A549 (cell line): ENCODE measurements at places on chromosomes 3 and 15. TPM values are rescaled to one million over a fixed set of nuclear protein-coding genes. Genes with fewer than 3 reads are reported as not detected.

COLQ gene
- 0.63 to 0.80 TPM (median 0.71 TPM) in 3 replicates for polyA plus RNA-seq

ALPK3 gene
- polyA plus RNA-seq: 0.17 to 0.26 TPM (median 0.24 TPM) in 3 replicates

- DNase-seq: no peak
These were observed 460 bp upstream of the ZMAT3 start for GRCh38 chr3:179072100-179072438.

PKM gene
- polyA plus RNA-seq: 3,389 to 3,848 TPM (median 3,810 TPM) in 3 replicates

PPM1L gene
- polyA plus RNA-seq: 0.26 to 0.39 TPM (median 0.27 TPM) in 3 replicates

GRCh38 chr3:170739410-170739809, 130.6 kb downstream of the RPL22L1 start:
- DNase-seq: no peak

DNA sequence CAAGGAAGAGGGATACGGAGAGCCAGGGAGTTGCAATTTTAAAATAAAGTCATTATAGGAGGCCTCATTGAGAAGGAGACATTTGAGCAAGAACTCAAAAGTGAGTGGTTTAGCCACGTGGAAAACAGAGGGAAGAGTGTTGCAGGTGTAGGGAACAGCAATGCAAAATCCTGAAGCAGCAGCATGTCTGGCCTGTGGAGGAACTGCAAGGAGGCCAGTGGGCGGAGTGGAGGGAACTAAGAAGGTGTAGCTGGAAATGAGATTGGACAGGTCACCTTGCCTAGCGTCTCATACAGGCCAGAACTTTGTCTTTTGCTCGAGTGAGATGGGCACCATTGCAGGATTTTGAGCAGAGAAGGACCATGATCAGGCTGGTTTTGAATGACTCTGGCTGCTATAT, 34.9 kb downstream of the SAXO2 start:
- peak; percentile 16 for DNase-seq

DNA sequence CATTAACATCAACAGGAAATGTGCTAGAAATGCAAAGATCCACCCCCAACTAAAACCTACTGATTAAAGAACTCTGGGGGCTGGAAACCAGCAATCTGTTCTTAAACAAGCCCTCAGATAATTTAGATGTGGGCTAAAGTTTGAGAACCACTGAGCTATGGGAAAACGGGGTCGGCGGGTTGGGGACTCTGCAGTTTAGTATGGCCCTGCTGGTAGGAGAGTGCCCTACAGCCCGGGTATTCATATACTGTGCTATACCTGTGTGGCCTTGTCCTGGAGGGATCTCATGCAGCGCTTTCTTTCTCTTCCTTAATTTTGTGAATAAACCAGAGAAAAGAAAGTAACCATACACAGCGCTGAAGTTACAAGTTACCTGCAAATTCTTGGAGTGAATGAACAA, 189.7 kb upstream of the GBE1 start:
- DNase-seq: no peak

DNA sequence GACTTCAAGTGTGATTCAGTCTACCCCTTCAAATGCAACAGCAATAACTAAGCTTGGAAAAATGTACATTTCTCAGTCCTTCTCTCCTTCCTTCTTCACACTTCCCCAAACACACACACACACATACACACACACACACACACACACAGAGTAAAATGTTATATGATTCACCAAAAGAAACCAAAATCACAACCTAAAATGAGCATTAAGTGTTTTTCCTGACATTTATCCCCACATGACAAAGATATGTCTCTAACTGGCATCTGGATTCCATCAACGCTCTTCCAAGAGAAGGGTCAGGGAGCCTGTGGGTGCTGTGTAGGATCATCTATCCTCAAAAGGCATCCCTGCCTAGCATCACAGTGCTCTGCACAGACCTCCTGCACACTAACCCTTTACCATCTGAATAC, 21.0 kb downstream of the PDZRN3 start:
- no peak for DNase-seq

DNA sequence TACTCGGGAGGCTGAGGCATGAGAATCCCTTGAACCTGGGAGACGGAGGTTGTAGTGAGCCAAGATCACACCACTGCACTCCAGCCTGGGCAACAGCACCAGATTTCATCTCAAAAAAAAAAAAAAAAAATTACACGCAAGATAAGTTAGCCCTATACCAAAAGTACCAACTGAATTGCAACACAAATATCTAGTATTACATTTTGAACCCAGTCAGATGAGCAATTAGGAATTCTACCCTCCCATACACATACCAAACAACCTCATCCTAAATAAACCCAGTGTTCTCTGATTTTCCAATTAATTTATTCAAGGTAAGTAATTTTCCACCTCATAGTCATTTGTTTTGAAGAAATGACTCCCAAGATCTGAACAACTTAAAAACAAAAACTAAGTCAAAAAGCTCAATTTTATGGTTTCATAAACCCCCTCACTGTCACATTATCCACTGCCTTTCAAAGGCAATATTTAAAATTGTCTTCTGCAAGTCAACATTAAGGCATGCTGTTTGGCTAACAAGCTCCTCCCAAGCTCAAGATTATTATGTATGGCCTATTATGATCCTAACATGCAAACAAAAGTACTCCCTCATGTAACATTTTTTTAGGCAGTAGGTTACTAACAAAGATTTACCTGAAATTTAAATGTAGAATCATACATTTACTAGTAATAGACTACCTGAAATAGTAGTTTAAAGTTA, 4.5 kb downstream of the RAF1 start:
- DNase-seq: no peak

DNA sequence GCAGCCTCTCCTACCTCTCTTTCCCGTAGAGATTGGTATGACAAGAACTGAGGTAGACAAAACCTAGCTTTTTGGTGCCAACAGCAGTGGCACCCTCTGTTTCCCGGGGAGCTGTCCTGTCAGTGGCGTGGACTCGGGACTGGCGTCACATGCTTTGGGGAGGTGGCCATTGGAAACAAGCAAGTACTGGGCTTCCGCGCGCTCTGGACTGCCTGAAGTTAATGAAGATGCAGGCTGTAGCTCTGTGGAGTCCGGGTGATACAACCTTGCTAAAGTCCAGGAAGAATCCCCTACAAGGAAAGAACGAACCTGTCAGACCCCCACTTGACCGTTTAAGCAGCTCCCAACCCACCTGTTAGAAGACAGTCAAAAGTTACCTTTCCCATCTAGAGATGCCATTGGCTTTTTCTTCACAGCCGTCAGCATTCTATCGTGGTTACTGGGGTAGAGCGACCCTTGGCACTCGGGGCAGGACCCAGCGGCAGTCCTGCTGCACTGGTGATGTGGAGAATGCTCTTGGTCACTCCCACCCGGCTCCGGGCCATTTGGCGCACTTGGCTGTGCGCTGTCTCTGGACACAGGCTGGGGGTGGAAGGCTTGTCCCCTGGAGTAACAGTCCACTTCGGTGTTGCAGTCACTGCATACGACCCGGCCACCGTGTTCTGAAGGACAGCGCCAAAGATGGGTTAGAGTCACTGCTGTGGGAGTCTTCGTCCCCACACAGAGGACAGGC, 120.5 kb downstream of the LRIG1 start:
- DNase-seq: no peak

SAXO2 gene
- polyA plus RNA-seq: 1.8 to 2.5 TPM (median 2.2 TPM) in 3 replicates

CD86 gene
- polyA plus RNA-seq: not detected in 3 replicates

DNA sequence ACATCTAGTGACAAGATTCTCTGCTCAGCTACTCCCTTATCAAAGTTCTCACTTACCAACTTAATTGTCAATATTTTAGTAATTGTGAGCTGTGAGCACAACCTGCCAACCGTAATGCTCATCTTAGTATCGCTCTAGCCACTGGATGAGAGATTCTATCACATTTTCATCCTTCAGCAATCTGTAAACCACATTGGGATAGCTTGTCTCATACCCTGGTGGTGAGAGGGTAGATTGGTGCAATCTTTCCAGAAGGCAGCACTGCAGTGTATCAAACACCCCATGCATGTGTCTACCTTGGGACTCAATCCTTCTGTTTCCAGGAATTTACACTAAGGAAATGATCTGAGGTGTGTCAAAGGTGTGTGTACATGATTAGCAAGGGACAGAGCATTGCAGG, 18.9 kb upstream of the ATP8B4 start:
- DNase-seq: no peak

CAMP gene
- polyA plus RNA-seq: not detected in 3 replicates

DNA sequence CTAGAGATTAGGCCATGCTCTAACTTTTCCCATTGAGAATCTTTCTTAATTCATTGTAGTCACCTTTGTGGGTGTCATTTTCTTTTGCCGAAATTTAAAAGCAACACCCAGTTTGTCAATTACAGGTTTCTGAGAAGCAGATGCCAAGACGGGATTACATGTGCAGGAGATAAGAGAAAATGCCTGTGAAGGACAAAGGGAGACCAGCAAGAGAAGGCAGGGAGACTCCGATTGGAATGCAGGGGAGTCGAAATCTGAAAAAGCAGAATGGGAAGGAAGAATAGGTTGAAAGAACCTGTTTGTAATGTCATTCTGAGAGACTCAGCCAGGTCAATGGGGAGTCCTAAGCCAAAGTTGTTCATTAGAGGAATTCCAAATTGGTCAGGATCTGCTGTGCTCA, 3.6 kb upstream of the DPH6 start:
- DNase-seq: no peak

SIAH2 gene
- polyA plus RNA-seq: 10.7 to 11.4 TPM (median 11.2 TPM) in 3 replicates

PLA2G4D gene
- polyA plus RNA-seq: not detected in 3 replicates

- no peak for DNase-seq
These were observed 44.8 kb downstream of the ZNF589 start for GRCh38 chr3:48285675-48286074.

- no peak for DNase-seq
These were observed 866 bp downstream of the SLC49A4 start for GRCh38 chr3:122795674-122796195.

GRCh38 chr3:135311699-135312098, 516.6 kb downstream of the EPHB1 start:
- no peak for DNase-seq

DNA sequence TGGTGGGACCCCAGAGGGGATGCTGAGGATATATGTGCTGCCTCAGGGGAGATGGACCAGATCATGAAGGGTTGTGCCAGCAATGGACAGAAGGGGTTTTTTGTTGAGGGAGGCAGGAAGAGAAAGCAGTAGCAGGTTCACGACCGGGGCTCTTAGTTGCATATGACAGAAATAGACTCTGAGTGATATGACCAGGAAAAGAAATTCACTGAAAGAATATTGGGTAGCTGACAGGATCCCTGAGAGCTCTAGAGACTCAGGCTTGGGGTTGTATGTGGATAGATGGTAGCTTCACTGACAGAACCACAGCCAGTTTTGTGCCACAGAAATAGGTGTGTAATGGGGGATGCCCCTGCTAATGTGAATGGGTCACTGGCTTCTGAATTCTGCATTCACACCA, 241.6 kb downstream of the ZNF621 start:
- DNase-seq: no peak

DGKG gene
- polyA plus RNA-seq: 13.3 to 17.1 TPM (median 15.3 TPM) in 3 replicates

DNA sequence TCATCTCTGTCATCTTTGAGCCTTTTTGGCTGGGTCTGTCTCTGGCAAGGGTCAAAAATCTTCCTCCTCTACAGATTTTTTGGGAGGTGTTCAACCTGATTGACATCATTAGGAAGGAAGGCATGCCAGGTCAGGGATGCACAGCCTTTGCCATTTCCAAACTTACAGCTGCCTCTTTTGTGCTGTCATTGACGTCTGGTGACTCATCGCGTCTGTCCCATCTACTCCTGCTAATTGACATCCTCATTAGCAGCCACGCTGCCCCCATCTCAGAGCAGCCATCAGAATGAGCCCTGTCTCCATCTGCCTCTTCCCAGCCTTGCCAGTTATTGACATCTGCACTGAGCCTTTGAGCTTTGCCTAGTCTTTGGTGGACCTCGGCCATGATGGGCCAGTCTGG, 53.0 kb downstream of the PDIA5 start:
- no peak for DNase-seq

DNA sequence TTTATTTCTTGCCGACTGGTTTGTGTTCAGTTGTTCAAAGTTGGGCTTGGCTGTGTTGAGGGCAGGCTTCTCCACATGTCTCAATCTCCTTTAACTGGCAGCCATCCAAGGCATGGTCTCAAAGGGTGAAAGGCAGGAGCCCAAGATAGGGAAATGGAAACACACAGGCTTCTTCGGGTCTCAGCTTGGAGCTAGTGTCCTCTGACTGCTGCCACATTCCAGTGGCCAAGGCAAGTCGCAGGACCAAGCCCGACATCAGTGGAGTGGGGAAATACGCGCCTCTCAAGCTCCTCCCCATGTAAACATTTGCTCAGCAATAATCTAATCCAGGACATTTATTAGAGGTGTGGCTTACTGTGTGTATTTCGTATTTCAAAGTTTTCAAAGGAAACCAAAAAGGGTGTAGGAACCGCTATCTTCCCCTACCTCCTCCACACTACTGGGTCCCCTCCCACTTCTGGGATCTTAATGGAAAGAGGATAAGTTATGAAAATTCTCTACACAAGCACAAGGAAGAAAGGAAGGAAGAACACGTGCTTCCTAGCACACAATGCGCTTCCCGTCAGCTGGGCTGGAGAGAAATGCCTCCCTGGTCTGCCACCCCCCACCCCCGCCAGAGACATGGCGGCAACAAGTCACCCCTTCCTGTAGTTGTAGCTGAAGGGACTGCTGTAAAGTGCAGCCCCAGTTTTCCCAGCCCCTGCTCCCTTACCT, 181.7 kb downstream of the FAM43A start:
- no peak for DNase-seq

DNA sequence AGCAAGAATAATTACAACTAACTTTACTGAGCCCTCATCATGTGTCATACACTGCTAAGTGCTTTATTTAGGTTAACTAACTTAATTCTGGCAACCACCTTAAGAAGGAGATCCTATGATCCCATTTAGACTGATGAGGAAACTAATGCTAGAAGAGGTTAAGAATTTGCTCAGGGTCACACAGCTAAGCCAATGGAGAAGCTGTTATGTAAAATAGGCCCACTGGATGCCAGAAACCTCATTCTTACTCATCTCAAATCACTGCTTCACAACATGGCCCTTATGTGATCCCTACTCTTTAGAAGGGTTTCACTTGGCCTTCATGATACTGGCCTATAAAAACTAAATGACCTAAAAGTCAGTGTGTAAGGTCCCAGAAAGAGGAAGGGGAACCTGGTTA, 41.2 kb downstream of the IMPG2 start:
- DNase-seq: no peak

- no peak for DNase-seq
These were observed 27.6 kb downstream of the CPOX start for GRCh38 chr3:98565843-98566242.

DNA sequence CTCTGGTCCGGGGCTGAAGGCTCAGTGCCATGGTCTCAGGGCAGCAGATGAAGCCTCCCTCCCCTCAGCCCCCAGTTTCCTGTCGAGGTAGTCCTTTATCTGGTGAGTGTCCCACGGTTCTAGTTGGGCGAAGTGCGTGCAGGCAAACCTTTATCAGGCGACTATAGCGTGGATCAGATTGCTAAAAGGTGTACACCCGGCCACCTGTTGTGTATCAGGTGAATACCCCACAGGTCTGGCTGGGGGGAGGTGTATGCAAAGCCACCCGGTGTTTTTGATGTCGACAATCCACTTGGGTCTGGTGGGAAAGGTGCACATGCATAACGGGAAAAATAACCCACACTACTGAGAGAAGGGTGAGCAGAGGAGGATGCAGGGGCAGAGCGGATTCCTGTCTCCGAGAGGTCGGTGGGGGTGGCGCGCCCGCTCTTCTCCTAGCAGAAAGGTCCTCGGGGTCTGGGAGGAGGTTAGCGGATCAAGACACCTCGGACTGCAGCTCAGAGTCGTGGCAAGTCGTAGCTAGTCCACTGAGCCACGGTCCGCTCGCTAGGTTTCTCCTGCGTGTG, 507 bp downstream of the SLC12A6 start:
- DNase-seq: no peak

GOLGA8H gene
- polyA plus RNA-seq: 2.2 to 2.5 TPM (median 2.3 TPM) in 3 replicates

FRMD4B gene
- polyA plus RNA-seq: 0.47 to 0.92 TPM (median 0.57 TPM) in 3 replicates
